ENCODE measurements at places on chromosomes 11 and 22.

DNA sequence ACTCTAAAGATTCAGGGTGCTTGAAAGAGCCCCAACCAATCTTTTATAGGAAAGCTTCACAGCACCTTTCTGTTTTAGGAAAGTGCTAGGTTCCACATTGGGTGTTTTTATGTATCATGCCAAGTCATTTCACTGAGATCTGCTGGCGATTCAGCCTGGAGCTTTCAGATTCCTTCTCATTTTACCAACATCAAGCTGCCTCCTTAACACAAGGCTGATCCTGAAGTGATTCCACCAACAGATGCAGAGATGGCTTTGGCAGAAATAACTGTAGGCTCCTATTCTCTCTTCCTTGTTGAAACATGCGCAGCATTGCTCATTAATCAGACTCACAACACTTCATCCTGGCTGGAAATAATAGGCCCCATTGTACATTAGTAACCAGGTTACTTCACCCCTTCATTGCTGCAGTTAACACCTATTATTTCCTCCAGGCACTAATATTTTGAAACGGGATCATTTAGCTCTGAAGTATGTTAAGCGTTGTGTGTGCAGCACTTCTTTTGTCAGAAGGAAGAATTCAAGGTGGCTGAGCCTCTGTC is 89.0 kb downstream of the OPCML start:
- no peak for DNase-seq

GRCh38 chr11:130170345-130170744 is 10.8 kb downstream of the ST14 start:
- DNase-seq: no peak

GRCh38 chr11:1352696-1353382 is 36.9 kb upstream of the BRSK2 start:
- no peak for DNase-seq

DNA sequence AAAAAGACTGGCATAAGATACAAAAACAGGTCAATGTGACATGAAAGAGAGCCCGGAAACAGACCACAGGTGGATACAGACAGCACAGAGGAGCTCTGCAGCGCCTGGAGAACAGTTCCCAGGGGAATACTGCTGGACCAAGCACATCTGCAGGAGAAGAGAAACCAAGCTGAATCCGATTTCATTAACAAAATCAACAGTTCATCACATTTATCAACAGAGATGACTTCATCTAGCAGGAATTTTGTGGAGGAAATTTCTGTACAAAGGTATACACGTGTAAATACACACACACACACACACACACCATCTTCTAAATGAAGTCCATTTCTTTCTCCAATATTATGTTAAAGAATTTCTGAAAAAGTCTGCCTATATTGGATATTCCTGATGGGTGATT is 17.1 kb downstream of the YPEL1 start:
- no peak for DNase-seq

DNA sequence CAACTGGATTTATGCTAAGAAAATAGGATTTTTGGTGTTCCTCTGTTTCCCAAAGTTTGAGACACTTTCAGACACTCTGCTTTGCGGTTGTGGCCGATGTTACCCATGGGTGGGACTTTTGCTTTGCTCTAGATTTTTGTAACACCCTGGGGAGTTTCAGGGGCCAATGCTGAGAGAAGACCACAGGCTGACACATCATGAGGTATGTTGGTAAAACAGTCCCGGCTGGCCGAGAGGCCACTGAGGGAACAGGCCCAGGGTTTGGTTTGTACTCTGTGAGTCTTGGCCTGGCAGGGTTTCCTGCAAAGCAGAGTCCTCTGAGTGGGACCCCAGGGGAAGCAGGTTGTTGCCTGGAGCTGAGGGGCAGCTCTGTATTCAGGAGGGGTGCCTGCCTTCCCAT is 78.5 kb upstream of the PITPNB start:
- DNase-seq: no peak

DNA sequence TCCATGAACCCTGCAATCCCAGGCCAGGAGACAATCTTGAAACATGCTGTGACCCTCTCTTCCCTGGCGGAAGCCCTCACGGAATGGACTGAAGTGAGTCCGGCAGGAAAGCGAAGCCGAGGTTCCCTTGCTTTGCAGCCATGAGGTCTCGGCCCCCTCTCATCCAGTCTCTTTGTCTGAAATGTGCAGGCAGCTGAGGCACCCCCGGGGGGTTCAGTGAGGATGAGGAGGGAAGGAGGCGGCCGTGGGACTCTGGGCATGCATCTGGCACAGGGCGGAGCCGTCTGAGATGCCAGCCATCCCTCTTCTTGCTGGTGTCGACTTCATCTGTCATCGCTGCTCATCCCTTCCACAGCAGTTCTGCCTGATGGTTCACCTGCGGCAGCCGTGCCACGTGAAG is 1485.7 kb downstream of the BRD1 start:
- DNase-seq: no peak

GRCh38 chr11:34358258-34358727 is 483 bp upstream of the ABTB2 start:
- no peak for DNase-seq

DNA sequence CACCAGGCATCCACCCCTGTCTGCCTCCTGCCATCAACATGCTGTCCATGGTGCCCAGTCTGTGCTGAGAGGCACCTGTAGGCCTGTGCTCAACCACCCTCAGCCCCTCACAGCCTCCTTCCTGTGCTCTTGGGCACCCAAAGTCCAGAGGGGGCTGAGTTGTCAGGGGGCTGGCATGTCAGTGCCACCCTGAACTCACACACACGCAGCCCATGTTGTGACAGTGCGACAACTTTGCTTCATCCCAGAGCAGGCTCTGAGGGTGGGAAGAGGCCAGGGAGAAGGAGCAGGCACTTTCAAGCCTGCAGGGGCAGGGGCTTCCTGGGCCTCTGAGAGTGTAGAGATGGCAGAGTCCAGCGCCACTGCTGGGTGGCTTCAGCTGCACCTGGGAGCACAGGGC is 491.0 kb downstream of the TMEM135 start:
- DNase-seq: no peak

DNA sequence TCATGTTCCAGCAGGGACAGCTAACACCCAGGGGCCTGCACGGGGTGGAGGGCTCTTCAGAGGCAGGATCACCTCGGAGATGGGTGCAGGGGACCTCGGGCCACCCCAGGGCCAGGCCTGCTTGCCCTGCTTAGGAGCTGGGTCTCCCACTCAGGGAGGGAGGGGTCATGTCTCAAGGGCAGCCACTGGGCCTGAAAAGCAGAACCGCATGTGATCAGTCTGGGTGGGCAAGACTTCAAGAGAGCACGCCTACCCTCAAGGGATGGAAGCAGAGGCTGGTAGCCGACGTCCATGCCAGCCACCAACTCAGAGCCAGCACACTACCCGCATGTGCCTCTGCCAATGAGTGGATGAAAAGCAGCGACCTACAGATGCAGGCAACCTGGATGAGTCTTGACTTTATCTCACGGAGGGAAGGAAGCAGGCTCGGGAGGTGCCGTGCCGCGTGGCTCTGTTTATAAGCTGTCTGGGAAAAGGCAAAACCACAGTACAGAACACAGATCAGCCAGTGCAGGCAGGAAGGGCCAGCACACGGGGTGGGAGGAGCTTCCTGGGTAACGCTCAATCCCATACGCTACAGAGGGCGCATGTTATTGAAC is 16.0 kb downstream of the TBX1 start:
- no peak for DNase-seq

GRCh38 chr22:41596776-41597634 is 7.4 kb upstream of the PMM1 start:
- no peak for DNase-seq

GRCh38 chr22:27386186-27386585 is 415.4 kb downstream of the MN1 start:
- DNase-seq: no peak

DNA sequence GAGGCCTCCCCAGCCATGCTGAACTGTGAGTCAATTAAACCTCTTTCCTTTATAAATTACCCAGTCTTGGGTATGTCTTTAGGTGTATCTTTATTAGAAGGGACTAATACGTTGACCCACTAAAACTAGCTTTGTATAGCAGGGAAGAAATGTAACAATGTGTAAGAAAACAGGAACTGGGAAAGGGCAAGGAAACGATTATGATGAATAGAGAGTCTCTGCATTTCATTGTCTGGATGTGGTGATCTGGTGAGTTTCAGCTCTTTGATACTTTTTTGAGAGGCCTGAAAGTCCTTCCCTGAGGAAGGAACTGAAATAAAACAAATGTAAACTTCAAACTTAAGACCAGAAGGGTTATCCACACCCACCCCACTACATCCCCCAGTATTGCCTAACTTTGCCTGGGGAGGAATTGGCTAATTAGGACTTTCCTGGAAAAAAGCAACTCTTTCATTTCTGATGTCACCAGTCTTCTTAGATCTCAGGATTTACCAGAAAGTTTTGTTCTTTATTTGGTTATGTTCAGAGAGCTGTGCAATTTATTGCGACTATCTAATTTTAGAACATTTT is 119.0 kb downstream of the LDLRAD3 start:
- DNase-seq: no peak

- no peak for DNase-seq
Observed at GRCh38 chr22:20004464-20004863, 12.2 kb downstream of the ARVCF start.

DNA sequence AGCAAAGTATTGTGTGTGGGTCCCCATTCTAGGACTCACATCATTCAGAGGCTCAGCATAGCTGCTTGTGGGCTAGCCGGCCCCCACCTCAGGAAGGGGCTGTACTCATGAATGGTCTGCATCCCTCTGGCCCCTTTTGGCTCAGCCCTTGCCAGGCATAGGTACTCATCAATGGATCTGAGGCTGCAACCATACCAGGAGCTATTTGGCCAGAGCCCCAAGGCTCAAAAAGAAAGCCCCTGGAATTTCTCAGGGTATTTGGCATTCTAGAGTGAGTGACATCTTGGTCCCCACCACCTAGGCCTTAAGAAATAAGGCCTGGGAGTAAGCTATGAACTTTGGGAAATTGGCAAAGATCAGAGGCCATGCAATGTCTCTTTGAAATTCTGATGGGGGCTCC is 38.3 kb downstream of the PLEKHA7 start:
- DNase-seq: no peak

DNA sequence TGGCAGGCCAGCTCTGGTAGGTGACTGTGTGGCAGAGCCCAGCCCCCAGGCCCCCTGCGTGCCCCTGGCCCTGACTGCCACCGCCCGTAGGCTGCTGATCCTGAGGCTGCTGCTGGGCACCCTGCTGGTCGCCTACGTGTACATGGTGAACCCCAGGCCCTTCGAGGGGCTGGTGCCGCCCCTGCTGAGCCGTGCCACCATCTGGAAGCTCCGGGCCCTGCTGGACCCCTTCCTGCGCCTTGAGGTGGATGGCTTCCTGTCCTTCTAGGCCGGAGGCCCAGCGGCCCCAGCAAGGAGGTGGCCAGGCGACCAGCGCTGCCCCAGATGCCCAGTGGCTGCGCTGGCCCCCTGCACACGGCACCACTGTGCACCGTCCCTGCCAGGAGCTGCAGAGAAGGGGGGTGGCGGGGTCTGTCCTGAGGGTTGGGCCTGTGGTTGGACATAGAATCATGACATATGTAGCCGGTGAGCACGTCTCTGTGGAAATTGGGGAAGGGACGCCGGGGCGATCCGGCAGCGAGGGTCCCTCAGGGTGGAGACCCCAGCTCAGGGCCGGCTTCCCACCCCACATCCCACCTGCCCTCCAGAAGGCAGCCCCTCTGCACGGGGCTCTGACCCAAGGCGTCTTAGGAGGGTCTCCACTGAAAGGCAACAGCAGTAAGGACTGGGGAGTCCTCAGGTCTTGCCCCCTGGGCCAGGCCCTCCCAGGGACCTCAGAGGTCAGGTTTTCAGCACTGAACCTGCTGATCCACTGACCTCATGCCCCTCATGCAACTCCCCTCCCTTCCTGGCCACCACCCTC is 185.4 kb downstream of the IGLL1 start:
- no peak for DNase-seq

DNA sequence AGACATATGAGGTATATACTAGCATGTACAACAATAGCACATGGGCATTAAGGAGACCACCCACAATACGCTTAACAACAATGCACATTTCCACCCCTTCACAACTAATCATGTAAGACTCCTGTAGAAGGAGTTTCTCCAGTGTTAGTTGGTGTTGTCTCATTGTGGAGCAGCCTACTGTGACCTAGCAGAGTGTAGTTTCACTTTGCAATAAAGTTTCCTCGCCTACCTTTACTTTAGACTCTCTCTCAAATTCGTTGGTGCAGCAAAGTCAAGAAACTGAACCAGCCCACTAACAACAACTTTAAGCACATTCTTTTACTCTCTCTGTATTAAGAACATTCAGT is 863.6 kb downstream of the FAM181B start:
- DNase-seq: no peak

DNA sequence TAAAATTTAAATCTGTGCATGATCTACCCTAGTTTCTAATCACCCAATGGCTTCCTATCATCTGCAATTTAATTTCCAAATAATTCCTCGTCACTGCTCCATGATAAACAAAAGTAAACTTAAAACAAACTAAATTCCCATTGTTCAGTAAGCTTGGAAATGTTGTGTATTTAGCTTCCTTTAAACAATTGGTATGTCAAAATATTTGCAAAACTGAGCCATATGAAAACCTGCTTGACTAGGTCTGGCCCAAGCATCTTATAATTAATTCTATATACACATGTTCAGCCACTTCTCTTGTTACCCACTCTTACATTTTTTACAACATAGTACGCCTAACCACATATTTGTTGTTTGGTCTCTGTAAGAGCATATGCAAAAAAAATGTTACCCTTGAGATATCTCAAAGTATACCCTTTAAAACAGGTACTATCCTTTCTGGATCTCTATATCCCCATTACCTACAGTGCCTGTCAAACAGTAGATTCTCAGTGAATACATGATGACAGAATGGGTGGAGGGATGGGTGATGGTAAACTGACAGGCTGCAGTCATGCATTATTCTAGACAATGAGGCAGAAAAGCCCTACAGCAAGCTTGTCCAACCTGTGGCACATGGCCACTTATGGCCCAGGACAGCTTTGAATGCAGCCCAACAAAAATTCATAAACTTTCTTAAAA is 1277.9 kb upstream of the TENM4 start:
- no peak for DNase-seq

GRCh38 chr22:35638410-35638809 is 9.8 kb upstream of the APOL6 start:
- DNase-seq: no peak

DNA sequence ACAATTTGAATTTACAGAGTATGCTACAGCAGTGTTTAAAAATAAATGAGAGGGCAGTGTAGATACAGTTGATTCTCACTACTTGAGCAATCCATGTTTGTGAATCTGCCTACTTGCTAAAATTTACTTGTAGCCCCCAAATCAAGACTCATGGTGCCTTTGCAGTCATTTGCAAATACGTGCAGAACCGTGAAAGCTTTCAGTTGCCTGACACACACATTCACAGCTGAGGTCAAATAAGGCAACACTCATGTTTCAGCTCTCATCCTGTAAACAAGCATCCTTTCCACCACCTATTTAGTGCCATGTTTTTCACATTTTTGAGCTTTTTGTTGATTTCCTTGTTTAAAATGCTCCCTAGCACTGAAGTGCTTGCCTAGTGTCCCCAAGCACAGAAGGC is 32.5 kb upstream of the RASL10A start:
- DNase-seq: no peak

Measured in GM18507 (cell line).